ENCODE measurements at places on chromosomes 6 and 20. TPM values are rescaled to one million over a fixed set of nuclear protein-coding genes. Genes with fewer than 3 reads are reported as not detected.

GRCh38 chr6:36141091-36141490 lies 10.8 kb downstream of the MAPK13 start:
- DNase-seq = no peak

- no peak for DNase-seq
These were observed 109.0 kb upstream of the COL21A1 start for GRCh38 chr6:56356426-56356825.

GRCh38 chr6:113457198-113457597 lies 399.9 kb upstream of the MARCKS start:
- peak; percentile 43 for DNase-seq

GRCh38 chr6:105077596-105078385 lies 102.0 kb downstream of the POPDC3 start:
- peak; percentile 67 for DNase-seq

DNA sequence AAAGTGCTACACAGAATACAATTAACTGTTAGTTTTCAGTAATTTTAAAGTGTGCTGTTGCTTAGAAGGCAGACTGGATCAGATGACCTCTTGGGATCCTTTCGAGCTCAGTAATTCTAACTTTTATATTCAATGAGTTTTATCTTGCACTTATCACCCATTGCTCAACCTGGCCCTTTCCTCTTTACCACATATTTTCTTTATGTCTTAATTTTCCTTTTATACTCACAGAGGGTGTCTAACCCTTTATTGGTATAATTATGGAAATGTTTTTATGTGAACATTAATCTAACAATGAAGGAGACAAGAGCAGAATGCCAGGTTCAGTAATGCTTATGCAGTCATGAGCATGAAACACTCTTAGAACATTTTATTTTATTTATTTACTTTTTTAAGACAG lies 39.7 kb upstream of the CARMIL1 start:
- DNase-seq = no peak

GRCh38 chr6:125102891-125103290 lies 50.7 kb upstream of the TPD52L1 start:
- DNase-seq = peak; percentile 85

DNA sequence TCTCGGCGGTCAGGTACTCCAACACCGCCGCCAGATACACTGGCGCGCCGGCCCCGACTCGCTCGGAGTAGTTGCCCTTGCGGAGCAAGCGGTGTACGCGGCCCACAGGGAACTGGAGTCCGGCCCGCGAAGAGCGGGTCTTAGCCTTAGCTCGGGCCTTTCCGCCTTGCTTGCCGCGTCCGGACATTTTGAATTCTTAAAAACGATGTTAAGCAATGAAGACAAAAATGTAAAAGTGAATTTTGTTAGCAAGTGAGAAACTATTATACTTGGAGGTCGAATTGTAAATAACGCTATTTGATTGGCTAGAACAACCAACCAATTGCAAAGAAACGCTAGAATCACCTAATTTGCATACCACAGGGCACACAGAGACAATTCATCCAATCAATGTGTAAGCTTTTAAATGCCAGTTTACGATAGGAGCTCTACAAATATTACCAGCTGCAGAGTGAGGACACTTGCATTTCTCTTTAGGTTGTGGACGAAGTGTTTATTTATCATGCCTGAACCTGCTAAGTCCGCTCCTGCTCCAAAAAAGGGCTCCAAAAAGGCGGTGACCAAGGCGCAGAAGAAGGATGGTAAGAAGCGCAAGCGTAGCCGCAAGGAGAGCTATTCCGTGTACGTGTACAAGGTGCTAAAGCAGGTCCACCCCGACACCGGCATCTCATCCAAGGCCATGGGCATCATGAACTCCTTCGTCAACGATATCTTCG lies 112.0 kb downstream of the HFE start:
- DNase-seq = peak; percentile 96

DNA sequence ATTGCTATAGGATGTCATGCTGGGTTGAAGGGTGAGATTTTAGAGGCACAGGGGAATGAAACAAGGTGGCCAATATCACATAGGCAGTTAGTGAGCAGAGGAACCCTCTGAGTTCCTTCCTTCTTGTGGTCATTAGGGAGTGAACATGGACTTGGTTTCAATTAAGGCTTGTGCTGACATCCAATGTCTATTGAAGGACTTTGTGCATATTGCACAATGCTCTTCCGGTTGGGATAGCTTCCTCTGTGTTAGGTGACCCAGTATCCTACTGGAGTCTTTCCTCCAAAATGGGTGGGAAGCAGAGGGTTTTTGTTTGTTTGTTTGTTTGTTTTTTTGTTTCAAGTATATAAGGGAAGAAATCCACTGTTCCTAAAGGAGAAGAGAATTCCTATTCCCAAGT lies 98.5 kb downstream of the HDGFL1 start:
- DNase-seq = no peak

DNA sequence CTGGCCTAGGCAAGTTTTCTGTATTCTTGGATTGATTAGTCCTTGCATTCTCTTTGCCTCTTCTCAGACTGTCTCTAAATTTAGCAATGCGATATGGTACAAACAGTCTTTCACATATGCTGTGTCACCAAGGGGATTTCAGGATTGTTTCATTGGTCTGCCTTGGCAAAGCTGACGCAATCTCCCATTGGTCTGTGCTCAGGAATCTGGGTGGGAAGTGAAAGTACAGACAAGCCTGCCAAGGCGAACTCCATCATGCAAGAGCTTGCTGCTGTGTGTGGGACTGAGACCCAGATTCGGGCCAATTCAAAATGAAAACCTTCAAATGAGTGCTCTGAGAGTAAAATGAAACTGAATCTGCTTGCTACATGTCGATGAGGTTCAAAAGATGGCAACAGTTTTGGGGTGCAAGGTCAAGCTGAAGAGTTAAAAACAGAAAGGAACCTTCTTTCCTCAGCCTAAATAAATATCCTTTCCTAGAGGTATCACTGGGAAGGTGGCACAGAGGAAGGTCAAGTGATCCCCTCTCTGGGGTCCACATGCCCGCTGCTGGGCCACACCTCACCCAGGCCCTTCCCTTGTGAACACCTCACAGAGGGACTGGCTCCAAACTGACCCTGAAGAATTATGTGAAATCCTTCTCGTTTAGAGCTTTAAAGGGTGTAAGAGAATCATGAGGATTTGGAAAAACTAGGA lies 198.8 kb upstream of the PREP start:
- peak; percentile 91 for DNase-seq

- DNase-seq = no peak
These were observed 124.1 kb upstream of the NEDD9 start for GRCh38 chr6:11356404-11357155.

GRCh38 chr6:170289180-170289931 lies 1.5 kb downstream of the DLL1 start:
- no peak for DNase-seq

GRCh38 chr6:68649669-68650068 lies 14.6 kb downstream of the ADGRB3 start:
- no peak for DNase-seq

- DNase-seq = no peak
These were observed 24.9 kb downstream of the ITCH start for GRCh38 chr20:34388000-34388399.

Gene EYA2
- polyA plus RNA-seq = 7.0 TPM

Gene RSPH4A
- polyA plus RNA-seq = 0.56 TPM

Gene AVP
- polyA plus RNA-seq = not detected

Gene IPCEF1
- 2.0 TPM for polyA plus RNA-seq

Gene DDAH2
- polyA plus RNA-seq = 107 TPM

Data from muscle of back (tissue), 13 donors.